Stimulated activated CD4-positive, alpha-beta T cell treated with anti-CD3 and anti-CD28 coated beads, Interleukin-12 subunit alpha, Interleukin-12 subunit beta, amount 100 ng/mL, for 24 hours (primary cell): ENCODE measurements at places on chromosomes 5 and 9.

DNA sequence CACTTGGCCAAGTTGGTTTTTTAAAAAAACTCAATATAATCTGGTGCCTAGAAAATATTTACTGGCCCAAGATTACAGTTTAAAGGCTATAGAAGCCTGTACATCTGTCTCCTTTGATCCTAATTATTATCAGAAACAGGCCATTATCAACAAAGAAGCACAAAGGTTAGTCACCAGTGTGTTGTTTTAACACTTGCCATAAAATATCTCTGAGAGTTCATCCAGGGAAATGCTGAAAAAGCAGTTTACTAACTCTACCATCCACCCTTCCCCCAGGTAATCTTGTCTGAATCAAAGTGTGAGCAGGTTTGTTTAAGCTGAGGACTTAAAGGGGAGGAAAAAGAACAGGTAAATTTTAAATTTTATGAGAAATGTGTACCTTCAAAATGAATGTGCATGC is 13.3 kb upstream of the TRPM6 start:
- DNase-seq, result no peak

DNA sequence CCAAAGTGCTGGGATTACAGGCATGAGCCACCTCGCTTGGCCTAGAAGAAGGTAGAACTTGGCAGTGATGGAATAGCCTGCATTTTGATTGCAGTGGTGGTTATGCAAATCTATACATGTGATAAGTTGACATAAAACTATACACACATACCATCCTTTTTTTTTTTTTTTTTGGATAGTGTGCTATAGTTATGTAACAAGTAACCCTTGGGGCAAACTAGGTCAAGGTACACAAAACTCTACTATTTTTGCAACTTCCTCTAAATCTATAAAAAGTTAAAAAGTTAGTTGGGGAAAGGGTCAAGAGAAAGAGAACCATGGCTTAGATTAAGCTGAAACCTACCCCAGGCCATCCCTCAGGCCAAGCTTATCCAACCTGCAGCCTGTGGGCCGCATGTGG is 11.1 kb downstream of the TRIM14 start:
- no peak for DNase-seq

GRCh38 chr9:72726947-72727346 is 205.5 kb downstream of the TMC1 start:
- no peak for DNase-seq

- DNase-seq, result no peak
Observed at GRCh38 chr5:27876071-27876470, 837.7 kb upstream of the CDH9 start.

GRCh38 chr9:8543219-8543618 is 743.6 kb upstream of the DMAC1 start:
- DNase-seq, result no peak

- no peak for DNase-seq
Observed at GRCh38 chr9:117719161-117719920, 15.1 kb downstream of the TLR4 start.

- DNase-seq, result no peak
Observed at GRCh38 chr5:75366787-75367186, 29.8 kb downstream of the HMGCR start.

DNA sequence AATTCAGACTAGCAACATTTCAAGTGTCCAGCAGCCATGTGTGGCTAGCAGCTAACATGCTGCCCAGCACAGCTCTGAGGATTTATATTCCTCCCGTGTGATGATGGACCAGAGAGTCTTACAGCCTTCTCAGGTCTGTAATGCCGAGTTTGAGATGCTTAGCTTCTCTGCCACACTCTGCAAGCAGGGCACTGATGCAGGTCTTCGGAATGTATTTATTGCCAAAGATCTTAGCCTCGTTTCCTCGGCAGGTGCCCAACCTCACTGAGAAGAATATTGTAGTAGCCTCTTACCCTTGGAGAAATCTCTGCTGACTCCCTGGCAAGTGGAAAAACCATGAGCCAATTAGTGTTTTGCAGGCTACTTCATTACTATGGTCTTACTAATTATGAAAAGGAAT is 3.7 kb upstream of the RAI14 start:
- no peak for DNase-seq

- DNase-seq, result no peak
Observed at GRCh38 chr5:68711293-68712200, 382.3 kb upstream of the SLC30A5 start.

- no peak for DNase-seq
Observed at GRCh38 chr5:178768371-178769260, 38.2 kb upstream of the ZNF354A start.

DNA sequence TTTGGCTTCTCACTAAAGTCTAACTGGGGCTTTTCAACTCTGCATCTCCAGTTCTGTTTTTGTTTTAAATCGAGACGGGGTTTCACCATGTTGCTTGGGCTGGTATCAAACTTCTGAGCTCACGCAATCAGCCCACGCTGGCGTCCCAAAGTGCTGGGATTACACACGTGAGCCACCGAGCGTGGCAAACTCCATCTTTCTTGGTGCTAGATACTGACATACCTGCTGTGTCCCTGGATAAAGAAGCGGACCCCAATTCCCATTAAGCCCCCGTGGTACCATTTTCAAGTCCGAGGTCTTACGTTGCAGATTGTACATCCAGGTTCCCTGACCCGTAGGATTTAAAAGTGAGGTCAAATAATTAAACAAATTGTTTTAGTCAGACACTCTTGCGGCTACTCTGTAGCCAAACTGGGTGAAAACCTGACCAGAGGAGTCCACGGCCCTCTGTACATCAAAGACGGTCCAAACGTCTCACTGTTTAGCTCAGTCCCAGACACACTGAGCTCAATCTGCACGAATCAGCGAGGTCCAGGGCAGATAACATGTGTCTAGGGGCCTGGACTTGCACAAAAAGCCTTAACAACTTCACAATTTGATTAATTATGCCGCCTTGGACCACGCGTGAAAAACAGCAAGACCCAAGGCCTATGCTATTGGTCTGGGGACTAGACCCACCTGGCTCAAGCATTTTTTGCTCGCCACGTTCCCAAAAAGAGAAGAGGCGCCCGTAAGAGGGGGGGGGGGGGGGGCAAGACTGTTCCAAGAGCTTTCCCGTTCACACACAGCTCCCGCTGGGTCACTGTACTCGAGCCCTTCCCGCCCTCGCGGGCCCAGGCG is 727 bp upstream of the DNAJA1 start:
- DNase-seq, result no peak

- DNase-seq, result peak; percentile 24
Observed at GRCh38 chr9:79570448-79571308, 1.1 kb upstream of the TLE4 start.
